Calu3 (cell line): ENCODE measurements at places on chromosomes 16 and 17.

DNA sequence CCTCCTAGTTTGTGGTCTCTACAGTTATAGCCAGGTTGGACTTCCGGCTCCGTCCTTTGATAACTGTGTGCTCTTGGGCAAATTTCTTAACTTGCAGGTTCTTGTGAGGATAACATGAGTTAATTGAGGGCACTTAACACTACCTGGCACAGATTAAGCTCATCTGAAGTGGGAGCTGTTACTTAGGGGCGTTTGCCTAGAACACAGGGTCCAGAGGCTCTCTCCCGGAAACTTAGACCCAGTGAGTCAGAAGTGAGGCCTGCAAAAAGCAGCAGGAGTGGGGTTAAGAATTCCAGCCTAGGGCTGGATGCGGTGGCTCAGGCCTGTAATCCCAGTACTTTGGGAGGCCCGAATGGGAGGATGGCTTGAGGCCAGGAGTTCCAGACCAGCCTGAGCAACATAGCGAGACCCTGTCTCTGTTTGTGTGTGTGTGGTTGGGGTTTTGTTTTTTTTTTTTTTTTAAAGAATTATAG lies 1.4 kb downstream of the MVP start:
- H3K36me3 ChIP-seq, result peaks cover 87% of the 10 kb centered on the region
- peak overlapping the region; percentile 92 for H3K4me3 ChIP-seq
- H3K27me3 ChIP-seq, result no peaks in the 10 kb centered on the region
- H3K4me1 ChIP-seq, result peaks cover 45% of the 10 kb centered on the region
- DNase-seq, result peak; percentile 61
- H3K27ac ChIP-seq, result peak overlapping the region; percentile 95

DNA sequence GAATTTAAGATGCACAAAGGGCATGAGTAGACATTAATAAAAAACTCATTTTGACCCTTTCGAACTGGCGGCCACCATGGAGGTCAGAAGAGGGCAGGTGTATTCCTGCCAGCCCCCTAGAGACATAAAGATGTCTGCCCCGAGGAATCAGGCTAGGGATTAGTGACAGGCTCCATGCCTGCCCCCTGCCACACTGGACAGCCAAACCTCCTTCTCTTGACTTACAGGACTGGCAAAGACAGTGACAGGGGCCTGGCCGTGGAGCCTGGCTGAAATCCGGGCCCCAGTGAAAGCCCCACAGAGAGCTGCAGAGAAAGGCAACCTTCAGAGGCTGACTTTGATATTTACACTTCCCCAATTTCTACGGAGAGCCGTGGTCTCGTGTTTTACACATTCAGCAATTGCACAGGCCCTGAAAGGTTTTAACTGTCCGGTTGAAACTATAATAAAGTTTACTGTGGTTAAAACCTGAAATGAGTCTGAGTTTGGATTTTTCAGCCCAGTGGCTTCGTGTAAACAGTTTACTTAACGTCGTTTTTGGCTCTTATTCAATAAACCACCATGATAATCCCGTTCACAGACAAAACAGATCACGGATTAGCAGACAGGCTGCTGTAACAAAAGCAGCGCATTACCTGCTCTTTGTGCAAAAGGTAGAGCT lies 243.9 kb upstream of the MYOCD start:
- no peaks in the 10 kb centered on the region for H3K27me3 ChIP-seq
- no peaks in the 10 kb centered on the region for H3K36me3 ChIP-seq
- no peak for DNase-seq
- no peak overlapping the region for H3K4me3 ChIP-seq
- no peaks in the 10 kb centered on the region for H3K4me1 ChIP-seq

DNA sequence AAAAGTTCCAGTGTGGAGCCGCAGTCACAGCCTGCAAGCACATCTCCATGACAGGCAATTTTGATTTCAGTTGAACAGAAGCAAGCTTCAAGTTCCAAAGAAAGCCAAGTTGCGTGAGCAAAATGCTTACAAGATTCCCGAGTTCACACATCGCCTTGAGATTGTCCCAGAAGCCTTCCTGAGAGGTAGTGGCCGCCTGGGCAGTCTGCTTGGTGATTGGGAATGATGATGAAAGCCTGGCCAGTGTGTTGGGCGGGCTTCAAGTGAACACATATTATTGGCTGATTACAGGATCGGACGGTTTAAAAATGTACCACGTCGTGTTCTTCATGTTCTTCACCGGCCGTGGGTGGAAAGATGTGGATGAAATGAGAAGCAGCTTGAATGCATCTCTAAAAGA lies 185.5 kb downstream of the FOXL1 start:
- H3K36me3 ChIP-seq, result peaks cover 6% of the 10 kb centered on the region
- no peak overlapping the region for H3K27ac ChIP-seq
- no peak overlapping the region for H3K4me3 ChIP-seq
- no peak for DNase-seq

DNA sequence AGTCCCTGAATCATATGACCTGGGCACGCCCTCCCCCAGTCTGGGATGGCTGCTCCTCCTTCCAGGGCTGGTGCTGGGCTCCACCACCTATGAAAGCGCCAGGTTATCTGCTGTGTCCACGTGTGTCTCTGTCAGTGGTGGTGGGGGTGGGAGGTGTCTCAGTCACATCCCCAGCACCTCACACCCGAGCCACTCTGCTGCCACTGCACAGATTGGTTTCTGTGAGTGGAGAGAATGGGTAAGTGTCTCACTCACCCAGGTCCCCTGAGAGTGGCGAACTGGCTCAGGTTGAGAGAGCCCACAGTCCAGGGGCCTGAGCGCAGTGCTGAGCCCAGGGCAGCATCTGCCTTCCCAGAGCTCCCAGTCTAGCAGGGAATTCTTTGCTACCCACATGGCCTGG lies 79.0 kb downstream of the PLD6 start:
- peaks cover 15% of the 10 kb centered on the region for H3K4me1 ChIP-seq
- no peak for DNase-seq
- H3K36me3 ChIP-seq, result peaks cover 38% of the 10 kb centered on the region
- H3K27ac ChIP-seq, result no peak overlapping the region
- no peaks in the 10 kb centered on the region for H3K27me3 ChIP-seq
- H3K4me3 ChIP-seq, result no peak overlapping the region

DNA sequence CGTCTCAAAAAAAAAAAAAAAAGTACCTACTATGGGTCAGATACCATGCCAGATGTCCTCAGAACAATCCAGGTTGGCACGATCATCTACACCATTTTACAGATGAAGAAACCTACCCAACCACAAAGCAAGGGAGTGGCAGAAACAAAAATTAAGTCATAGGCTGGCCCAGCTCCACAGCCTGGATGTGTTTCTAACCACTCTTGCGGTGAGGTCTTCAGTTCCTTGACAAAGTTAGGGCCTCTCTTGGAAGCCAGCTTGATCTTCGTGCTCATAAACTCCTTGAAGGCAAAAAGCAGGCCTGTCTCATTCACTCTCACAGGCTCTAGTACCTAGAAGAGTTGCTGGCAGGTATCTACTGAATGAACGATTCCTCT lies 6.2 kb downstream of the GGA2 start:
- peaks cover 38% of the 10 kb centered on the region for H3K4me1 ChIP-seq
- DNase-seq, result no peak
- H3K27me3 ChIP-seq, result no peaks in the 10 kb centered on the region
- peaks cover 6% of the 10 kb centered on the region for H3K36me3 ChIP-seq
- H3K27ac ChIP-seq, result no peak overlapping the region

DNA sequence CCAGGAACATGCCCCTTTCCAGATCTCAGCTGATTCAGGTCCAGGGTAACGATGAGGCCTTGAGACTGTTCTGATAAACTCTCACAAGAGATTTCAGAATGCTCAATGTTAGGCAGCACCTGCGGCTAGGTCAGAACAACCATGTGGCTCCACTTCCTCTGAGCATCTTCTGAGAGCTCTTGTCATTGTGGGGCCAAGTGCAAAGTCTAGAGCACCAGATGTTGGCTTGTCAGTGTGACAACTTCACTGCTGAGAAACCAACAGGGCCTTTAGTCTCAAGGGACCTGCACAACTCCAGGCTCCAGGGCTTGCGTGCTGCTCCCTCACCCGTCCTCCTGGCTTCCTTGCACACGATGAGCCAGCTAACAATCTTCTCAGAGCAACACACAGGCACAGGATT lies 29.0 kb downstream of the FCSK start:
- H3K4me3 ChIP-seq, result no peak overlapping the region
- H3K4me1 ChIP-seq, result no peaks in the 10 kb centered on the region
- no peak for DNase-seq
- H3K27ac ChIP-seq, result no peak overlapping the region
- no peaks in the 10 kb centered on the region for H3K27me3 ChIP-seq

DNA sequence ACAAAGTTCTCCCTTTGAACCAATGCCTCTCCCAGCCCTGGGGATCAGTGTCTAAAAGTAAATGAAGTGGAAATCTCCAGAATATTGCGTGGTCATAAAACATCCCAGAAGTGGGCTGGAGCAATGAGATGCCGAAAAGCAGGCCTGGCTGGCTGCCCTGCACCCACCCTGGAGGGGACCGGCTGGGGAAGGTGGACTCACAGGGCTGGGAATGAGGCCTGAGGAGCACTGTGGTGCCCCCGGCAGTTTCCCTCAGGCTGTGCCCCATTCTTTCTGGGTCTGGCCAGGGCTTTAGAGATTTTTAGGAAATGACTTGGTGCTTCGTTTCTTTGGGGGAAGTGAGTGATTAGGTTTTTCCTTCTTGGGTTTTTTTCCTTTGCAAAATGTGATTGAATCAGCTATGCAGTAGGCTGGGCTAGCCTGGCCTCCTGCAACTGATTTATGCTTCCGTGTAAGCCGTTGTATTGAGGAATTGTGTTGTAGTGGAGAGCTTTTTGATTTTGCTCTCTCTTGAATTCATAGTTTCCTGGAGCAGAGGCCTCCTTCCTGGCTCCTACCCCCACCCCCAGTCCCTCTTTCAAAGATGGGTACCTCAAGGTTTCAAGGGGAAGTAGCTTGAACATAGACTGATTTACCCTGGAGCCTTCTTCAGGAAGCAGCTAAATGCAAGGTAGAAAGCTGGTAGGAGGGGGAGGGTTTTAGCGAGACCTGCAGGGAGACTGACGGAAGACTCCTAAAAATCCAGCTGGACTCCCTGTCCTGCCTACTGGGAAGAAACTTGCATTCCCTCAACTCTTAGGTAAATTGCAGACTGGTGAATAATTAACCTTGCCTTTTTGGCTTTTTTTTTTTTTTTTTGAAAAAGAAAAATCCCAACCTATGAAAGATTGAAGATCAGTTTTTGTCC lies 170.2 kb downstream of the RAB11FIP4 start:
- peaks cover 35% of the 10 kb centered on the region for H3K36me3 ChIP-seq
- peak overlapping the region; percentile 76 for H3K4me3 ChIP-seq
- peak overlapping the region; percentile 79 for H3K27ac ChIP-seq
- no peaks in the 10 kb centered on the region for H3K27me3 ChIP-seq
- no peak for DNase-seq

DNA sequence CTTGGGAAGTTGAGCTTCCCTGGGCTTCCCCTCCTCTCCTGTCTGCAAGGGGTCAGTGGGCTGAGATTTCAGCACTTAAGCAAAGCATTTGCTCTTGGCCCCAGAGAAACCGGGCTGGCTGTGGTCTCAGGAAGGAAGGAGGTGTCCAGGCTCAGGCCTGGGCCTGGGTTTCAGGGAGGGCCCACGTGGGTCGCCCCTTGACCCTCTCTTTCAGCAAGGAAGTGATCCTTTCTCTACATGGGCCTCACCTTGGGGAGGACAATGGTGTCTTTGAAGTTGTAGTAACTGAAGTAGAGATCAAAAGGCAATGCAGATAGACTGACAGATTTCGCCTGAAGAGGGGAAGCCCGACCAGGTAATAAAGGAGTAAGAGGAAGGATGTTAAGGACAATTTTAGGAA lies 2.7 kb downstream of the NOD2 start:
- peaks cover 25% of the 10 kb centered on the region for H3K27me3 ChIP-seq
- H3K27ac ChIP-seq, result peak overlapping the region; percentile 39
- H3K4me1 ChIP-seq, result peaks cover 37% of the 10 kb centered on the region

DNA sequence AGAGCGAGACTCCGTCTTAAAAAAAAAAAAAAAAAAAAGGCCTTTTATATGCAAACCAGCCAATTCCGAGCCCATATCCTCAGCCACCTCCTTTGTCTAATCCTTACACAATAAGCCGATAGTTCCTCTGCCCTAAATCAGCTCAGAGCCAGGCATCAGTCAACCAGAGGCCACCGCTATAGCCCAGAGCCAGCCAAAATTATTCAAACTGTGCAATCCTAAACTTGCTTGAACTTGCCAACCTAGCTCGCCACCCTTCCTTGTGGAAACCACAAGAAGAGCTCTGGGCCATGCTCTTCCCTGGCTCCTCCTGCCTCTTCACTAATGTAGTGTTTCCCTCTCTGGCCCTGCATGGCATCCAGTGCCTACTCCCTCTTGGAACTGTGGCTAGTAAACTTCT lies 17.7 kb downstream of the ITGAL start:
- no peaks in the 10 kb centered on the region for H3K36me3 ChIP-seq
- DNase-seq, result no peak
- peaks cover 24% of the 10 kb centered on the region for H3K4me1 ChIP-seq
- H3K27me3 ChIP-seq, result peaks cover 16% of the 10 kb centered on the region

GRCh38 chr16:27505297-27506236 lies 44.1 kb downstream of the GTF3C1 start:
- no peaks in the 10 kb centered on the region for H3K4me1 ChIP-seq
- H3K36me3 ChIP-seq, result peaks cover 60% of the 10 kb centered on the region
- no peak overlapping the region for H3K27ac ChIP-seq
- no peak overlapping the region for H3K4me3 ChIP-seq

DNA sequence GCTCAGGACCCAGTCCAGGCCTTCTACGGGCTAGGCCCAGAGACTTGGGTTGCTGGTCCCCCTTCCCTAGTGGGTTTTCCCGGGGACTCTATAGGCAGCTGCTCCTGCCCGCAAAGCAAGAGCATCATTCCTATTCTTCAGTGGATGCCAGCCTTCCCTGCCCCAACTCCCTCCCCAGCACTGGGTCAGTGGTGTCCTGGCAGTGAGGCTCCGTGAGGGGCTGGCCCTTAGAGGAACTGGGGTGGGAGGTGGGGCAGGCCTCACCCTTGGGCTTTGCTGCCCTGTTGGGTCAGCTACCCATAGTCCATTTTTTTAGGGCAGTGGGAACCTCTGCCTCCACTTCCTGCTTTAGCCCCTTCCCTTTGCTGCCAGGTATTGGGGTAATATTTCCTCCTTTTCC lies 7.9 kb upstream of the PLEKHG4 start:
- H3K4me1 ChIP-seq, result peaks cover 15% of the 10 kb centered on the region
- DNase-seq, result no peak
- no peak overlapping the region for H3K4me3 ChIP-seq
- no peak overlapping the region for H3K27ac ChIP-seq

DNA sequence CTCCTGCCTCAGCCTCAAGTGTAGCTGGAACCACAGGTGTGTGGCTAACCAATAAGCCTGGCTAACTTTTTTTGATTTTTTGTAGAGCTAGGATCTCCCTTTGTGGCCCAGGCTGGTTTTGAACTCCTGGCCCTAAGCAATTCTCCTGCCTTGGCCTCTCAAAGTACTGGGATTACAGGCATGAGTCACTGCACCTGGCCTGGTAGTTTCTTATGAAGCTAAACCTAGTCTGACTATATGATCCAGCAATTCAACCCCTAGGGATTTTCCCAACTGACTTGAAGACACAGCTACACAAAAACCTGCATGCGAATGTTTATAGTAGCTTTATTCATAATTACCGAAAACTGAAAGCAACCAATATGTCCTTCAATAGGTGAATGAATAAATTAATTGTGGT lies 176.2 kb upstream of the IRX3 start:
- no peaks in the 10 kb centered on the region for H3K4me1 ChIP-seq
- peaks cover 6% of the 10 kb centered on the region for H3K27me3 ChIP-seq
- H3K36me3 ChIP-seq, result no peaks in the 10 kb centered on the region
- no peak overlapping the region for H3K4me3 ChIP-seq
